ENCODE measurements at places on chromosomes 16 and 17.

DNA sequence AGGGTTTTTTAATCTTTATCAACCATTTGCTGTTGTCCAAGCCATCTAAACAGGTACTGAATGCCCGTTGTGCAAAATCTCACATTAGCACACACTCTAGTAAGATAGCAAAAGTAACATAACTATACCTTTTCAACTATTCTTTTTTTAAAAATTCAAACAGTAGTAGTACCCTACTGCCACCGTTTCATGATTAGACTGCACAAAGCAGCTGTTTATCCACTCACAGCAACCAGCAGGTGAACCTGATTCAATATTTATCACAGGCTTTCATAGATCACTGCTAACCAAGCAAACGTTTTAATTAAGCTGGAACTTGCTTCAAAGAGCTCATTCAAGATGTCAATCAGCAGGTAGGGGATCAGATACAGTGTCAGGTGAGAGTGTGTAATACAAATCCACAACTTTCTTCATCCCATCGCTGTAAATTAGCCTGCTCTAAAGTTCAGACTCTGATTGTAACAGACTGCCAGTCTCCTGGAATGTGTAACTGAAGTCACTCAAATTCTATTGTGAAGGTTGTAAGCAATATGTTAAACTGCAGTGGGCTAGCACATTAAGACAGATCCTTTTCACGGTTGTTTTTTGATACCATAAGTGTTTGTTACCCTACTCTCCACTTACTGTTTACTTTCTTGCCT is 47.3 kb downstream of the BRIP1 start:
- no peak for DNase-seq

GRCh38 chr16:694863-695354 is 4.7 kb upstream of the WDR24 start:
- DNase-seq = no peak

GRCh38 chr17:57410169-57410568 is 153.8 kb downstream of the MSI2 start:
- no peak for DNase-seq

DNA sequence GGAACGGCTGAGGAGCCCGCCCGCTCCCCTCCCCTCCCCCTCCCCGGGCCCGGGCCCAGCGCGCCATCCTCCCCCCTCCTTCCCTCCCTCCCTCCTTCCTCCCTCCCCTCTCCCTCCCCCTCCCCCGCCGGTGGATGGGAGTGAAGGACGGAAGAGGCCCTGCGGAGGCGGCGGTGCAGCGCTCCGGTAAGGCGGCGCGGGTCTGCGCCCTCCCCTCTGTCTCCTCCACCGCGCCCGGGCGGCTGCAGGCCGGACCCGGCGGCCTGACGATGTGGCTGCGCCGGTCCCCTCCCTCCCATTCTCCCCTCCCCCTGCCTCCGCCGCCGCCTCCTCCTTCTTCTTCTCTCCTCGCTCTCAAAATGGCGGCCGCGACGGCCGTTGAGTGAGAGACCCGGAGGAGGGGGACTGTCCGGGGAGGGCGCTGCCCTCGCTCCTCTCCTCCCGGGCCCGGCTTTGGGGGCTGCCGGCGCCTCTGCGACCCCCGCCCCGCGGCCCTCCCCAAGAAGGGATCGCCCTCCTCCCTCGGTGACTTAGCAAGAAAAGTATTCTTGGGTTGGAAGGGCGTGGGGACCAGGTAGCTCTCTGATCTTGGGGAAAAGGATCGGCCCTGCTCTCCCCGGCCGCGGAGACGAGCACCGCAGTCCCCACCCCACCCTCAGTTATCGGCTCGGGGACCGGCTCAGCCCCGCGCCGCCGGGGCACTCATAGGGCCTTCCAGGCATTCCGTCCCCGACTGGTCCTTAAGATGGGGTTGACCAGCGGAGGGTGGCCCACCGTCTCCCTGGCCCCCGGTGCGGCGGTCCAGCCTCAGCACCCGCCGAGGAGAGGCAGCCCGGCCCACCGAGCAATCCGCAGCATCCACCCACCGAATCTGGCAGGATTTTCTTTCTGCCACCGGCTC is 617 bp downstream of the PAFAH1B1 start:
- DNase-seq = peak; percentile 76

- DNase-seq = no peak
Measured at GRCh38 chr17:983921-984320, 4.3 kb upstream of the NXN start.

DNA sequence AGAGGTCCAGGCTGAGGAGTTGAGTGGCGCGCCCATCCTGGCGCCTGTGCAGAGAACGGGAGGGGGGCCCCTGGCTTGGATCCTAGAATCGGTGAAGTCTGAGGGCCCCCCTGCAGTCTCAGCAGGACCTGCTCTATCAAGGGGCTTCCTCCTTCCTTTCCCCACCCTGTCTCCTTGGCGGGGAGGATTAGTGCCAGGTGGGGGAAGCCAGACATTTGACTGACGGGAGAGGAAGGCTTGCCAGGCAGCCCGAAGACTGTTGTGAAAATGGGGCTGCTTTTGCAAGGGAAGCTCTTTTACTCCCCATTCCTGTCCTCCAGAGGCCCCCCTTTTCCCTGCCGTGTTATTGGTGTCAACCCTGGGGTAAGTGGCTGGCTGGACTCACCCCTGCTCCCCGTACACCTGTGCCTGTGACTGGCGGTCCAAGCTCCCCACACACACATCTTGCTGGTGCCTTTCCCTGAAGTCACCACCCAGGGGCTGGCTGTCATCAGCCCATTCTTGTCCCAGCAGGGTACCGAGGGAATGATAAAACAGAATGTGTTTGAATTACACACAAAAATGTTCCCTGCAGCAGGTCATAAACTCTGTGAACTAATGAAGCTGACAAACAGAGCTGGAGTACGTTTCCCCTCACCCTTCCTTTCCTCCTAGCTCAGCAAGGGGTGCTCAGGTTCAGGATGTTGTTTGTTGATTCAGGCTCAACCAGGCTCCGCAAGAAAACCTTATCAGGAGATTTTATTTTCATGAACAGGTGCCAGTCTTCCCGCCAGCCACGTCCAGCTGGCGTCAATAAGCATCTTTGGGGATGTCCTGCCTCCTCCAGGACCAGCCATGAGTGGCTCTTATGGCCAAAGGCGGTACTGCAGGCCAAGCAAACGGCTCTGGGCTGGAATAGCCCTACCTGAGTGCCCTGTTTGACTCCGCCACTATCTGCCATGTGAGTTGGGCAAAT is 4.4 kb upstream of the ARMC7 start:
- no peak for DNase-seq

- DNase-seq = no peak
Measured at GRCh38 chr16:22004341-22004740, 3.4 kb upstream of the PDZD9 start.

- no peak for DNase-seq
Measured at GRCh38 chr17:2063261-2064146, 8.6 kb downstream of the HIC1 start.

- DNase-seq = no peak
Measured at GRCh38 chr16:78538919-78539318, 439.5 kb downstream of the WWOX start.

DNA sequence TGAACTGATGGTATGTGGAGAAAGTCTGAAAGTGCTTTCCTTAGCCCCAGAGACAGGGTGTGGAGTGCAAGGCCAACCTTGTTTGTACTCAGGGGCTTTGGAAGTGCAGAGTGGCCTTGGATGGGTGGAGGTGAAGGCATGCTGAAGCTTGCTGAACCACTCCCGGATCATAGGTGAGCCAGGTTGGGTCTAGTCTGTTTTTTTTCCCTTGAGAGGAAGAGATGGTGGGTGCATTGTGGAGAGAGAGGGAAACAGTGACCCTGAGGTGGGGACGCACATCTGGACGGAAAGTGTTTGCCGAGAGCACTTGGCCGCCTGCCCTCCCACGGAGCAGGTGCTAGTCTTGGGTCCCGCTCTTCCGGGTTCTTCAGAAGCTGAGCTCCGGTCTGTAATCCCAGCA is 12.5 kb downstream of the ABAT start:
- no peak for DNase-seq

DNA sequence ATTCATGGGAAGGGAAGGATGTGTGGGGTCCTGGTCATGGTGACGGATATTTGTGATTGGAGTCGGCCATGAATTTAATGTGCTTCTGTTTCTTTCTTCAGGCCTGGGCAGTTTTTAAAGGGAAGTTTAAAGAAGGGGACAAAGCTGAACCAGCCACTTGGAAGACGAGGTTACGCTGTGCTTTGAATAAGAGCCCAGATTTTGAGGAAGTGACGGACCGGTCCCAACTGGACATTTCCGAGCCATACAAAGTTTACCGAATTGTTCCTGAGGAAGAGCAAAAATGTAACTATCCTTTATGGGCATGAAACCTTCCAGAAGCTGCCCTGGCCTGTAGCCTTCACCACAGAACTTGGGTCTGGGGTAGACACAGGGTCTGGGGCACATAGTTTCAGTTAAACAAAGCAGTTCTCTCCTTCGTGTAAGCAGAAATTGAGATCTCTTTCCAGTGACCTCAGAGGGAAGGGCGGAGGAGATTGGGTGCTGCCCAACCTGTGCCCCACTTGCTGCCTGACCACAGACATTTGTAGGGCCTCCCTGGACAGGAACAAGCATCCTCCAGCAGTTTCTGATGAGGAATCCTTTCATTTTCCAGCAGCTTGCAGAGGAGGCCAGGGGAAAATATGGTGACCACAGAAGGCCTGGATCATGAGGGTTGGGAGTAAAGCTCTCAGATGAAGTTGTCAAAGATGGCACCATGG is 10.1 kb downstream of the IRF8 start:
- DNase-seq = no peak

GRCh38 chr17:17079761-17080160 is 37.5 kb downstream of the MPRIP start:
- DNase-seq = no peak

DNA sequence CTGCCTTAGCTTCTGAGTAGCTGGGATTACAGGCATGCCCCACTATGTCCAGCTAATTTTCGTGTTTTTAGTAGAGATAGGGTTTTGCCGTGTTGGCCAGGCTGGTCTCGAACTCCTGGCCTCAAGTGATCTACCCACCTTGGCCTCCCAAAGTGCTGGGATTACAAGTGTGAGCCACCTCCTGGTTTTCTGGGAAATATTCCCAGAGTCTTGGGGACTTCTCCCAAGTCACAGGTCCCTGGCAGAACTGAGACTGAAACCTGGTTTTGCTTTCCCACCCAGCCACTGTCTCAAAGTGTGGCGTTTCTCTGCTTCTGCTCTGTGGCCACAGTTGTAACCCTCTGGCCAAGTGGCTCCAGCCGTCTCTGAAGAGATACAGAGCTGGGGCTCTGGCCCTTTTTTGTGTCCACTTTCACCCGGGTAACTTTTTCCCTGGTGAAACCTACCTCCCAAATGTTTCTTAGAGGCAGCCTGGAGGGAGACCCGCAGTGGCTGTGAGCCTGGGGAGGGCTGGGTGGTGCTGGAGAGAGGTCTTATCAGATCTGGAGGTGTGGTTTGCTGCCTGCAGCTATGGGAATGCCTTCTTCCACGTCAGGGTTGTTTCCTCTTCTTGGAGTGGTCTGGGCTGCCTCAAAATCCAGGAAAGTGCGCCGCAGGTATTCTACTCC is 5.1 kb downstream of the KSR1 start:
- DNase-seq = no peak

Measured in effector memory CD4-positive, alpha-beta T cell (primary cell).